Hypothalamus (tissue), 51 donors: ENCODE measurements at places on chromosomes 6 and 20.

DNA sequence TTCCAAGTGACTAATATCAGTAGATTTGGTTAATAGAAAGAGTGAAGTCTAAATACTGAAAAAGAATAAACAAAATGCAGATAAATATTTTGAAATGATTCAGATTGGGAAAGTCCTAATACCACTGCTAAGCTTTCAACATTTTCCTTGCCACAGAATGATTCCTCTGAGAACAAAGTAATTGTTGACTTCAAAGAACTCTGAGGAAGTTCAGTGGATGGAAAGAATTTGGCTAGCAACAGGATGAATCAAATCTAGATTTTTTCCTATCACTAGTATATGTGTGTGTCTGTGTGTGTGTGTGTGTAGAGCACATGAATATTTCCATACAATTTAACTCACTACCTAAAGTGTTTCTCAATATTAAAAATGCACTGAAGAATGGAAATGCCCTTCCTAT lies 107.9 kb upstream of the PREP start:
- DNase-seq: no peak

- no peak for DNase-seq
Measured at GRCh38 chr20:62735331-62735821, 26.7 kb downstream of the NTSR1 start.

DNA sequence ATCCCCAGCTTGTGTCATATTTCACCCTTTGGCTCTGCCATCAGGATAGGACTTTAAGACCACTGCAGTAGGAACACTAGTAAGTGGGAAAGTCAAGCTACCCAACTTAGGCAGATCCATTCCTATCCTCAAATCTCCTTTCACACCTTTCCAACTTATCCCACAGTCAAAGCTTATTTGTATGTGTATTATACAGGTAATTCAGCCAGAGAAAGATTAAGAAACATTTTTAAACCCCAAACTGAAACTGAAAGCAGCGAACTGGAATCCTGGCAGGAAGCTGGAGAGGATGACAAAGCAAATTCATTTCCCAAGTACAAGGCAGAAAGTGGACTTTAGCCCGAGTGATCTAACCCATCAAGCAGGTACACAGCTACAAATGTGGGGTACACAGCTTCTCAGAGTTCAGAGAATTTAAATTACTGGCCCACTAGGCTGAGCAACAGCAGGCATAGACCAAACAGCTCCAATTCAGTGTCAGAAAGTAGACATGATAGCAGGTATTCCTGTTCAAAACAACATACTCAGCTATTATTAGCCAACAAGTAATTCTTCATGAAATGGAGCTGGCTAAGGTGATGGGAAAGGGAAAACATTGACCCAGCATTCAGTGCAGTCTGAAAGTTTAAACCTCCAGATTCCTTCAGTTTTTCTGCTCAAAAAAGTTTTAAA lies 39.1 kb downstream of the ILRUN start:
- no peak for DNase-seq

- no peak for DNase-seq
Measured at GRCh38 chr20:16293590-16293989, 279.7 kb downstream of the KIF16B start.

GRCh38 chr20:36277546-36277945 lies 28.6 kb upstream of the DLGAP4 start:
- no peak for DNase-seq
